ENCODE measurements at places on chromosomes 2 and 18.

- no peak for DNase-seq
Measured at GRCh38 chr2:145203891-145204290, 684.0 kb upstream of the ZEB2 start.

DNA sequence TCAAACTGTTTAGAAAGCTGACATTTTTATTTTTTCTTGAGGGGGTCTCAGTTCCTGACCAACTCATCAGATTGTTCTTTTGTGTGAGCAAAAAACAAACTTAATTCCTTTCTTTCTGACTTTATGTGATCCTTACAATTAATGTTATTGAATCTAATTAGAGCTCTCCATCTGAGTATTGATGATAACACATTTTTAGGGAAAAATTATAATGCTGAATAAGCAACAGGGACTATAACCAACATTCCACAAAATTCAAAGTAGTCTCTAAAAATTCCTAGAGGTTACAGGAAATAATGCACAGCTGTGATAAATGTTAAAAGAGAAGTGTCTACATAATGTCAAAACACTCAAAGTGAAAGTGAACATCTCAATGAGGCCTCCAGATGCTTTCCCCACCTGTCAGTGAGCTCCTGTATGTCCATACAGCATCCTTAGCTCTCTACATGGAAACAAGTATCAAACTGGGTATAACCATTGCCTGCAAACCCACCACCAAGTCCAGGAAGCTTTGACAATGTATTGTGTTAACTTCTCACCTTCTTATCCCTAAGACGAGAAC is 786.0 kb upstream of the SLC39A10 start:
- no peak for DNase-seq

GRCh38 chr2:219737270-219737691 is 109.9 kb downstream of the SLC4A3 start:
- no peak for DNase-seq

GRCh38 chr2:47301277-47301618 is 101.7 kb upstream of the MSH2 start:
- DNase-seq: no peak

DNA sequence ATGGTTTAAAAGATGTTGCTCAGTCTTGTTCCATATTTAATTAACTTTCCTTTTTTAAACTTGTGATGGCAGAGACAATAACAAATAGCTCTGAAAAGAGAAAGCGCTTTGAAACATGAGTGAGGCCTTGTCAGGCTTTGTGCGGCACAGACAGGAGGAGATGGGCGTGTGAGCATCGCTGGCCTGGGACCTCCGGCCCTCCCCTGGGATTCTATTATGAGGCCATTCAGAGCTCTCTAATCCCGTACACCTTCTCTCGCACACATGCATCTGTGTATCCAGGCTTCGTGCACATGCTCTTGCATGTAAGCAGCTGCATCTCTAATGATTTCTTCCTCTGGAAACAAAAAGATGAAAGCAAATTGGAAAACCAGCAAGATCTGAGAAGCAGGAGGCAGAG is 313.7 kb downstream of the ZNF521 start:
- no peak for DNase-seq

GRCh38 chr2:24024018-24024417 is 14.1 kb downstream of the MFSD2B start:
- no peak for DNase-seq

DNA sequence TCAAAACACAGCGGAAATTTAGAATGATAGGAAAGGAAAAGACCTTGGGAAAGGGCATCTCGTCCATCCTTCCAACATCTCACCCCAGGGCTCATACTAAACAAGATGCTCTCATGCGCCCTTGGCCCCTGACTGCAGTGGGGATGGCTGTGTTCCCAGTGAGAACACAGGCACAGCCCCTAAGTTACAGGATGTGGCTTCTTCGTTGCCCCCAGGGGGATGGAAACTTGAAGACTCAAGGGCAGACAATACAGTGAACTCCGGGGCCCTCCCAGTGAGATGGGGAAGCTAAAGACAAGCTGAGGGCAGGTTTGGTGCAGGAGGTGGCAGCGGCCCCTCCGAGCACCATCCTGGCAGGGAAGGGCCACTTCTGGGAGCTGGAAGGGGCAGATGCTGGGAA is 139.7 kb downstream of the INO80D start:
- no peak for DNase-seq

GRCh38 chr2:190530248-190530900 is 4.1 kb downstream of the NEMP2 start:
- no peak for DNase-seq

- no peak for DNase-seq
Measured at GRCh38 chr2:173555833-173556232, 201.2 kb downstream of the CDCA7 start.

DNA sequence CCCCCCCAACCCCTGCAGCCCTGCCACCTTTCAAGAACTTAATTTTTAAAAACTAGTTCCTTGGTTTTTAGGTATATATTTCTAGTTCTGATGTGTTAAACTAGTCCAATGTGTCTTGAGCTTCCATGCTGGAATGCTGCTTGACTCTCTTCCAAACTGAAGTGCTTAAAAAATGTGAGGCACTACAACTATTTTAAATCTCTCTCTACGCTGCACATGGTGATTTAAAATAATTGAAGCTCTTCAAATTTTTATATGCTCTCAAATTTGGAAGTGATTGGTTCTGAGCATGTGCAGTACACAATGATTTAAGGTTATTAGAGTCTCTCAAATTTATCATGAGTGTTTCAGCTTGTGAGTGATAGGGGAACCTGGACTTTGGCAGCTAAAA is 192.6 kb upstream of the ZEB2 start:
- no peak for DNase-seq

DNA sequence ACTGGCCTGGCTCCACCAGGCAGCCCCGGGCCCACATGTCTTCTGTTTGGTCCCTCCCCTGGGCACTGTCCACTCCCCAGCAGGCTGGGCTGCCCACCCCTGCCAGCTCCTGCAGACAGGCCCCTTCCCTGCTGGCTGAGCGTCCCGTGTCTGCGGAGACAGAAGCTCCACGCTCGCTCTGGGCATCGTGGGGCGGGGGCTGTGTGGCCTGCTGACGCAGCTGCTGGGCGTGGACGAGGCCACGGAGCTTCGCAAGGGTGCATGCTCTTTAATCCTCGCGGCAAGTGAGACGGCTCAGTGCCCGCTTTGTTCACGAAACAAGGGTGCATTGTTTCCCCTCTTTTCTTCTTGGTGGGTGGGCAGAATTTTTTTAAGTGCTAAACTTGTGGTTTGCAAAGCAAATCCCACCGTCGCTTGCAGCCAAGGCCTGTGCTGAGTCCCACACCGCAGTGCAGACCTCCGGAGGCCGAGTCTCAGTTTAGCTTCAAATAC is 132.8 kb upstream of the CTDP1 start:
- DNase-seq: no peak

- DNase-seq: no peak
Measured at GRCh38 chr2:157443090-157443489, 799 bp downstream of the CYTIP start.

GRCh38 chr18:10851824-10852319 is 297.5 kb downstream of the PIEZO2 start:
- peak; percentile 58 for DNase-seq

DNA sequence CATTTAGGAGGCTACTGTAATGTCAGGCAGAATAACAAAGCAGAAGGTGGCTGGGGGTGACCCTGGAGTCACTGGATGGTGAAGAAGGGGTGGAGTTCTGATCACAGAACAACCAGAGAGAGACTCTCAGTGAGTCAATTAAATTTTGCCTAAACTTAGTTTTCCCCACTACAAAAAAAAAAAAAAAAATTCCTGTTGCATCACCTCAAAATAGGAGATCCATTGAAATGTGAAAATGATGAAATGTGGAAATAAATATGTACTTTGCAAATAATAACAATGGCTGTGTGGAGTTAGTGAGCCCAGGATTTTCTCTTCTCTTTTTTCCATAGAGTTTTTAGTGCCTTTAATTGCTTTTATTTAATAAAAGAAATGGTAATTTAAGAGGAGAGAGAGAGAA is 165.5 kb downstream of the GFPT1 start:
- no peak for DNase-seq

DNA sequence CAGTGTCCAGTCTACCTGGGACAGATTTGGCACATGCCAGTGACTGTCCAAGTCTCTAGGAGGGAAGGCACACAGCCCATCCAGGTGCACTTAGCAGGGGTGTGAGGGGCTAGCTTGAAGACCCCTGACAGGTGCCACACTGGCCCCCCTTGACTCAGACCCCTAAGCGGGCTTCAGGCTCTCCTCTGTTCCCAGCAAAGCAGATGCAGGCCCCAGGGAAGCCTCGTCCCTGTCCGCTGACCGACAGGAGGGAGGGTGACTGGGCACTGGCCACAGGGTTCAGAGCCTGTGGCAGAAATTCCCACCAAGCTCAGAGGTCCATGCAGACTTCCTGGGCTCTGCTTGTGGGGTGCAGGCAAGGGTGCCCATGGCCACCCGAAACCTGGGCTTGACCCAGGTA is 239.8 kb upstream of the MYT1L start:
- no peak for DNase-seq

- DNase-seq: no peak
Measured at GRCh38 chr18:43662657-43663056, 385.4 kb upstream of the SYT4 start.

DNA sequence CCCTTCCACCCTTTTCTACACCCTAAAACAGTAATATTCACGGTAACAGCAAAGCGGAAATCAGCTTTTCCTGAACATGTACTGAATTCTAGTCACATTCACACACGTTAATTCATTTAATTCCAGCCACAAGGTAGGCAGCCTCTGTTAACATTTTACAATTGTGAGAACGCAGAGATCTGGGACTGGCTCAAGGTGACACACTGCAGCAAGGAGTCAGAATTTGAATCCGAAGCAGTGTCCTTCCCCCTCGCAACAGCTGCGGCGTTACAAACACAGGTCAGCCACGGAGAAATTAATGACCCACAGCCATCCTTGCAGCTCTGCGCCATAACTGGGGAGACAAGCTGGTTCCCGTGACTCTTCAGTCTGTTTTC is 818 bp upstream of the SLC20A1 start:
- DNase-seq: no peak

GRCh38 chr18:25251068-25251467 is 100.9 kb downstream of the ZNF521 start:
- no peak for DNase-seq

DNA sequence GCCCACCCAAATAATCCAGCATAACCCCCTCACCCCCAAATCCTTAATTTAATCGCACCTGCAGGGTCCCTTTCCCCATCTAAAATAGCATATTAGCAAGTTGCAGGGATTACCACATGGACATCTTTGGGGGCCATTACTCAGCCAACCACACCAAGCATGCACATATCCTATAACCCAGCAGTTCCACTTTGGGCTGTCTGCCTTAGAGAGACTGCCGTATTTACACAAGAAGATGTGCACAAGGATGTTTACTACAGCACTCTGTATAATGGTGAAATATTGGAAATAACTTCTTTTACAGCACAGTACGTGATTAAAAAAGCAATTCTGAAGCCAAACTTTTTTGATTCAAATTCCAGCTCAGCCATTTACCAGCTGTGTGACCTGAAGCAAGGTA is 17.3 kb upstream of the LDLRAD4 start:
- DNase-seq: no peak

DNA sequence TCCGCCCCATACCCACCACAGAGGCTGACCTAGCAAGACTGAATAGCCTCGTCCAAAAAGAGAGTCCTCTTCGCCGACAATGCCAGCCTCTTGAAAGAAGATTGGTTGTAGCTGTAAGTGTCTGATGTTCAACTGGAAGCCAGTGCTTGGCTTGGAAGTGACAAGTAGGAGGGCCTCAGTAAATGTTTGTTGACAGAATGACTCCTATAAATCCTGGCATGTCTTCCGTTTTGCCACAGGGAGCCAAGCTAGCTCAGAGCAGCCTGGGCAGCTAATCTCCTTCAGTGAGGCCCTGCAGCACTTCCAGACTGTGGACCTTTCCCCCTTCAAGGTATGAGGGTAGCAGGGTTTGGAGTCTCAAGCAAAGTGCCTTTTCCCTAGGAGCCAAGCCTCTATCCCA is 14.9 kb downstream of the ELMOD3 start:
- no peak for DNase-seq

GRCh38 chr18:39960550-39960949 is 1994.5 kb upstream of the PIK3C3 start:
- DNase-seq: no peak

DNA sequence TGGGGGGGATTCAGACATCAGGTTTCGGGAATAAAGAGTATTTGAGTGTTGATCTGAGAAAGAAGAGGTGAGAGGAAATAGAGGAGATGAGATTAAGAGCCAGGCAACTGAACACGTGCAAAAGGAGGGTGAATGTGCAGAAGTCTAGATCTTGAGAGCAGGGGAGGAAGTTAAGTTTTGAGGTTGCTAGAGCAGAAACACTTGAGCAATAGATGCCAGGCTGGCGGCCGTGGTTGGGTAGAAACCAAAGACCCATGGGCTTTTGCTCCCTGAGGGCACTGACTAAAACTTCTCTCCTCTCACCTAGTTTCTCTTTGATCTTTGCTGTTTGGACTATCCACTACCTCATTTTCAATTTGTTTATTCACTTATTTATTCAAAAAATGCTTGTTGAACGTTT is 116.0 kb downstream of the CDC42EP3 start:
- no peak for DNase-seq

GRCh38 chr2:14641116-14641515 is 8.6 kb downstream of the LRATD1 start:
- no peak for DNase-seq

DNA sequence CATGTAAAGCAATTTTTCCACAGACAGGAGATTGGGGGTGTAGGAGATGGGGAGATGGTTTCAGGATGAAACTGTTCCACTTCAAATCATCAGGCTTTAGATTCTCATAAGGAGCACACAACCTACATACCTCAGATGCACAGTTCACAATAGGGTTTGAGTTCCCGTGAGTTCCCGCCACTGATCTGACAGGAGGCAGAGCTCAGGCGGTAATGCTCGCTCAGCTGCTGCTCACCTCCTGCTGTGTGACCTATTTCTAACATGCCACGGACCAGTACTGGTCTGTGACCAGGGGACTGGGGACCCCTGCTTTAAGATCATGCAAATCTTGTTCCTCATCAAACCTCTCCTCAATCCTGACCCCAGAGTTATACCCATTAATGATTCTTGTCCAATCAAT is 70.1 kb downstream of the RPE start:
- DNase-seq: no peak

DNA sequence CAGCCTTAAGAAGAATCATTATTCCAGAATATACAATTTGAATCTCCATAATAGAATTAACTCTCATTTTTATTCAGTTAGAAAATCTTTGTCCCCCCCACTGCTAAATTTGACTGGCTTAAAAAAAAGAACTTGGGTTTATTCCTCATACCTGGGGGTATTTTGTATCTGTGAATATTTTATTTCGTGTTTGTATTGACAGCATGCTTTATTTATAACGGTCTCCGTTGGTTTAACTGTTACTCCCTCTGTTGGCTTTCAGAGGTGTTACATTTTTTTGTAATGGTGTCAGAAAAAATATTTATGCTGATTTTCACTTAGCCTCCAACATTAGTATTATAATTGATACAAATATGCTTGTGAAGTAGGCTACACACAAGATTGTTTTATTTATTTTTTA is 109.1 kb downstream of the HAUS1 start:
- peak; percentile 41 for DNase-seq

GRCh38 chr2:45879406-45879805 is 227.9 kb downstream of the PRKCE start:
- no peak for DNase-seq

GRCh38 chr2:15952451-15953146 is 12.2 kb downstream of the MYCN start:
- no peak for DNase-seq

- no peak for DNase-seq
Measured at GRCh38 chr18:24658302-24658701, 197.9 kb downstream of the HRH4 start.

All from GM13976 (cell line).